Activated naive CD8-positive, alpha-beta T cell treated with anti-CD3 and anti-CD28 coated beads, Interleukin-2, amount 50 U/mL, for 24 hours (primary cell): ENCODE measurements at places on chromosomes 6 and 20.
A peak's percentile ranks its signal among the peaks of the same experiment; 100 is the strongest.

DNA sequence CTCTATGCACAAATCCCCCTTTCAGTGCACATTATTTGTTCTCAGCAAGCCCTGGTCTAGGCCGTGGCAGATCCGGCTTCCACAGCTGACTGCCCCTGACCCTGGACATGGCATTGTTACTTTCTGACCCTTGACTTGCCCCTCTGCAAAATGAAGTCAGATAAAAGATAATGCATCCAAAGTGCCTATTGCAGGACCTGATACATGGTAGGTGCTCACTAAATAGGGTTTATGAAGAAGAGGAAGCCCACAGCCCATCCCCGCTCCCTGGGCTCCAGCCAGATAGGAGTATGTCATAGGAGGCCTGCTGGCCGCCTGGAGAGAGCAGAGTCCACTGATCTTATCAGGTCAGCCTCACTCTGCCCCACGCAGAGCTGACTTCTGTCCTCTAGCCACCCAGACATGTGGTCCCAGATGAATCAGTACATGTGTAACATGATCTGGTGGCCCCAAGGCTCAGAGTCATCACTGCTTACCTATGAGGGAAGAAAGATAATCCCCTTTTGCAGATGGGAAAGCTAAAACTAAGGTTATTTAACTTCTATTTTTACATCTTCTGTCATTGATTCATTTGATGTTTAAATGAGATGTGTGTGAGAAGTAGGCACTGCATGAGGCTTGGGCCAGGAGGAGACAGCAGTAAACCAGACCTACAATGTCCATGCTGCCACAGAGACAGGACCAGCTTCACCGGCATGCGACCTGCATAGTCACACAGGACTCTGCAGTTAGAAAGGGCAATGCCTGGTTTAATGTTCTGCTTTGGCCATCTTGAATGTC is 20.4 kb downstream of the MAFB start:
- DNase-seq = no peak

DNA sequence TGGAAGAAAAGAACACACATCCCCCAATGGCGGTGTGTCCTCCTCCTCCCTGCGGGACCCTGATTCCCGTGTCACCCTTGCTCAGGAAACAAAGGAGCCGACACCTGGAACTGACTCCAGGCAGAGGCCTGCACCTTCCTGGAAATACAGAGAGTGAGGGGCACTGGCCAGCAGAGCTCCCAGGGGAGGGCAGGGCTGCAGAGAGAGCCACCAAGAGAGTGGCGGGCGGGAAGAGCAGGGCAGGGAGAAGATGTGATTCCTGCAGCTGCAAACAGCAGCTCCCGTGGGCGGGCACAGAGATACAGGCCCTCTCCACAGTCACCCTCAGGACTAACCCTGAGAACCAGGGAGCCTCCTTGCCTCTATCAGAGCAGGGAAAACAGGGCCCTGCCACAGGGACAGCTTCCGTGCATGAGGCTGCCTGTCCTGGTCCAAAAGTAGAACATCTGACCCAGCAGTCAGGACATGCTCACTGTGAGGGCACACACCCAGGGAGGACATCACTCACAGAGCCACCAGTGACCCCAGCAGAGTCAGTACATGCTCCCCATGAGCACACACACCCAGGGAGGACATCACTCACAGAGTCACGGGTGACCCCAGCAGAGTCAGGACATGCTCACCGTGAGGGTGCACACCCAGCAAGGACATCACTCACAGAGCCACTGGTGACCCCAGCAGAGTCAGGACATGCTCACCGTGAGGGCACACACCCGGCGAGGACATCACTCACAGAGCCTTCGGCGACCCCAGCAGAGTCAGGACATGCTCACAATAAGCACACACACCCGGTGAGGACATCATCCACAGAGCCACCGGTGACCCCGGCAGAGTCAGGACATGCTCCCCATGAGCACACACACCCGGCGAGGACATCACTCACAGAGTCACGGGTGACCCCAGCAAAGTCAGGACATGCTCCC is 193.1 kb downstream of the DLL1 start:
- DNase-seq = no peak

- DNase-seq = no peak
Observed at GRCh38 chr6:8069151-8069550, 5.0 kb upstream of the BLOC1S5 start.

DNA sequence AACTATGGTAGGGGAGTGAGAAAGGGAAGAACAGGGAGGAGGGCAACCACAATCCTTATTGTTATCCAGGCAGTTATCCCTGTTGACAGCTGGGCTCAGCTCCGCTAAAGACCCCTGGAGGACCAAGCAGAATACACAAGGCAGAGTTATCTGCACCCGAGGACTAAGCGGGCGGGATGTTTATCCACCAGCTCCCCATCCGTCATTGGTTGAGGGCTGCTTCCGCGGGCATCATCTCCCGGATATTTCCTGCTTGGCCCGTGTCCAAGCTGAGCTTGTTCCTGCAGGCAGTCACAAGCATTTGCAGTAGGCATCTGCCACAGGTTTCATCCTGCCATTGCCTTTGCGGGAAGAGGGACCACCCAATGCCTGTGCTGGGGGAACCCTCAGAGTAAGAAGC is 102.1 kb downstream of the DLGAP4 start:
- DNase-seq = no peak

GRCh38 chr6:7171119-7171518 is 63.4 kb downstream of the RREB1 start:
- no peak for DNase-seq

DNA sequence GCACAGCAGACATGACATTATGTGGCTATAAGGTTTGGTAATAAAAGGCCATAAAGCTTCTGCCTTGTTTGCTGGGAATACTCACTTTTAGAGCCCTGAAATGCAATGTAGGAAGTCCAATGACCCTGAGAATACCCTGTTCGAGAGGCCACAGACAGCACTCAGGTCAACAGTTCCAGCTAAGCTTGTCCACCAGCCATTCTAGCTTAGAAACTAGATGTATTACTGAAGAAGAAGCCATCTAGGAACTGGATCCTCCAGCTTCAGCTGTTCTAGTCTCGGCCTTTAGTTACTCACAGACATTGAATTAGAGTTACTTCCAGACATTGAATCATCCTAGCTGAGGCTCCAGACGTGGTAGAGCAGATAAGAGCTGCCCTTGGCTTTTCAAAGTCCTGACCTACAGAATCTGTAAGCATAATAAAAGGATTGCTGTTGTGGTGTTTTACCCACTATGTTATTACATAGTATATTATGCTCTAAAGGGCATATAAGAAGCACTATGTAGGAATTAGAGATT is 84.9 kb downstream of the MMS22L start:
- no peak for DNase-seq

DNA sequence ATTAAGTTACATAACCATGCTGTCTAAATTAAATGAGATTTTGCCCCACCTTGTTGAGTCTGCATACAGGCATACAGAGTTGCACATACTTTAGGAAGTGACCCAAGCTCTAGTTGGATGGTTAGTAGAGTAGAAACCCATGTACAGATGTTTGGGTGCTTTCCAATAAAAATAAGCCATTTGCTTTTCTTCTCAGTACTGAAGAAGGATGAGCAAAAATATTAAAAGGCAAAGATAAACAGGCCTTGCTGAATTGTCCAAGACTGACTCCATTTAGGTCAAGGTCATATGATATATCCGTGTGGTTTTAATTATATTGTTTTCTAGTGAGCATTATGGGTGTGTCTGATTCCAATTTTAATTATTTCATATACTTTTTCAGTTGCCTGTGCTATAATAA is 589.4 kb downstream of the RFPL4B start:
- no peak for DNase-seq

GRCh38 chr20:2533118-2533517 is 3.3 kb upstream of the TMC2 start:
- no peak for DNase-seq

- no peak for DNase-seq
Observed at GRCh38 chr20:61042506-61043385, 209.3 kb upstream of the CDH4 start.

GRCh38 chr6:24454452-24454851 is 34.9 kb downstream of the GPLD1 start:
- no peak for DNase-seq

- DNase-seq = no peak
Observed at GRCh38 chr6:54084231-54084630, 27.0 kb upstream of the MLIP start.

- no peak for DNase-seq
Observed at GRCh38 chr20:62203378-62204030, 16.6 kb downstream of the HRH3 start.

- DNase-seq = no peak
Observed at GRCh38 chr20:34743039-34743438, 38.9 kb downstream of the TP53INP2 start.

DNA sequence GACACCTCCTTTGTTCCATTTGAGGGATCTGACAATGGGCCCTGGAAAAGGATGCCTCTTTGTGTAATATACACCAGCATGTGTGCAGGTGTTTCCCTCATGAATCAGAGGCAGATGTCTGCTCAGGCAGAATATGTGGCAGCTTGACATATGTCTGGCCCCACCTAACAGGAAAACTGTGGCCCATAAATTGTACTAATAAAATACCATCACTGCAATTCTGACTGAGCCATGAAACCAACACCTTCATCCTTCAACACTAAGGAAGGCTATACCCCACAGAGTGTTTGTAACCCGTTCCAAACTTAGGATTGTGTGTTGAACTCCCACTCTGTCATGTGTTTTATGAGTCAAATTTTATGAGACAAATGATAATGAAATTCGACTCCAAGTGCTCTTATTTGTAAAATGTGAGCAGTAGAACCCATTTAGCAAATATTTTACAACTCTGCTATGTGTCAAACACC is 22.7 kb downstream of the LAMA4 start:
- DNase-seq = no peak

- no peak for DNase-seq
Observed at GRCh38 chr20:33257237-33257636, 21.4 kb downstream of the BPIFA1 start.

DNA sequence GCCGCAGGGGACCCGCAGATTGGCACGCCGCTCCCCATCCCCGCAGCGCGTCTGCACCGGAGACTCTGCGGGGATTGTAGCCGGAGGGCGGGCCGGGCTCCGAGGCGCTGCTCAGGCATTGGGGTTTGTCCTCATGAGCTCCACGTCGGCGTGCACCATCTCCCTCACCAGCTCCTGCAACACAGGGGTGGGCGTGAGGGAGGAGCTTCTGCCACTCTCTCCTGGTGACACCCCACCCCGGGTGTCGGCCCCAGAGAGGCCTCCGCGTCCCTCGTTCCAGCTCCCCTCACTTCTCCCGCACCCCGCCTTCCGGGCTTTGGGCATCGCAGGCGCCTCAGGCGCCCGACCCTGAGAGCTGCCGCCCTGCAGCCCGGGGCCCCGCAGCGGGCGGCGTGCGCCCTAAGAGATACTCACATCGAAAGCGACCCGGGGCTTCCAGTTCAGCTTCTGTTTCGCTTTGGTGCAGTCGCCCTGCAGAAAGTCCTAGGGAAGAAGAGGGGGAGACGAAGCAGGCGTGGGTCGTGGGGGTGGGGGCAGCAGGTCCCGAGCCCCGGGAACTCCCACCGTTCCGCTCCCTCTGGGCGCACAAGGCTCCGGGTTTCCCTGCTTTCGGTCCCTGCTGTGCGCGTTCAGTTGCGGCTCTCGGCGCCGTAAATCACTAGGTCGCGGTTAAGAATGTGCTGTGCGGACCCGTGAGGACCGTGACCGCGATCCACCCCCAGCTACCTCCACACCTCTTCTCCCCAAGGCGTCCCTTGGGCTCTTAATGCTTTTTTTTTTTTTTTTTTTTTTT is 14.5 kb downstream of the FOXC1 start:
- peak; percentile 31 for DNase-seq

DNA sequence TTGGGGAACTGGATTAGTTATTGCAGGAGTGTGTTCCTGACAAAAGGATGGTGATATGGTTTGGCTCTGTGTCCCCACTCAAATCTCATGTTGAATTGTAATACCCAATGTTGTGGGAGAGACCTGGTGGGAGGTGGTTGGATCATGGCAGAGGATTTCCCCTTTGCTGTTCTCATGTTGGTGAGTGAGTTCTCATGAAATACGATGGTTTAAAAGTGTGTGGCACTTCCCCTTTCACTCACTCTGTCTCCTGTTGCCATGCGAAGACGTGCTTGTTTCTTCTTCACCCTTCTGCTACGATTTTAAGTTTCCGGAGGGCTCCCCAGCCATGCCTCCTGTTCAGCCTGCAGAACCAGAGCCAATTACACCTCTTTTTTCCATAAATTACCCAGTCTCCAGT is 16.2 kb upstream of the TREM1 start:
- DNase-seq = no peak

- DNase-seq = no peak
Observed at GRCh38 chr6:147867433-147868226, 359.1 kb downstream of the SAMD5 start.

DNA sequence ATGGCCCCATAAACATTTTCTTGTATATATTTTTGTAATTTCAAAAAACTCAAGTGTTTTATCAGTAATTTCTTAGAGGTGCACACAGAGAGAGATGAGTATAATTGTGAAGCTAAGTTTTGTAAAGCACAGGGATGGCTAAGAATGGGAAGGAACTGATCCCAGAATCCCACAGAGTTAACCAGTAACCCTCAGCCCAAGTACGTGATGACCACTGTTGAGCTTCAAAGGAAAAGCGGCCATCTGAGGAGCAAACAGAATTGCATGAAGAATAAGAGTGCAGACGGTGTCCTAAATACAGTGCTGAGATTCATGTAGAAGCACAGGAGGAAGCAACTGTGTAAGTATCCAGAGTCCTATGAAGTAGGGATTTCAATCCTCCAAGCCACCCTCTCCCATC is 28.1 kb upstream of the HLA-C start:
- no peak for DNase-seq

DNA sequence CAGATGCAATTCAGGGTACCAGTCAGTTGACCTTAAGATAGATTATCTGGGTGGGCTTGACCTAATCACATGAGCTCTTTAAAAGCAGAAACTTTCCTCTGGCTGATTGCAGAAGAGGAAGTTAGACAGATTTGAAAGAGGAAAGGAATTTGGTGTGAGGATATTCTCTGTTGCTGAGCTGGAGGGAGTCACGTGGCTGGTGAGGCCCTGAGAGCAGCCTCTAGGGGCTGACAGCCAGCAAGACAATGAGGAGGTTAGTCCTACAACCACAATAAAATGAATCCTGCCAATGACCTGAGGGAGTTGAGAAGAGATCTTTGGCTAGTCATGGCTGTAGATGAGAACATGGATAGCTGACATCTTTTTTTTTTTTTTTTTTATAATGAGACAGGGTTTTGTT is 87.0 kb upstream of the B3GAT2 start:
- no peak for DNase-seq

GRCh38 chr20:16229813-16230212 is 343.4 kb downstream of the KIF16B start:
- DNase-seq = no peak
